Activated T-cell treated with anti-CD3 and anti-CD28 coated beads for 4 hours (primary cell): ENCODE measurements at places on chromosomes 12 and 14.

- peak; percentile 34 for DNase-seq
These were observed 81.8 kb downstream of the EMP1 start for GRCh38 chr12:13278249-13278787.

- DNase-seq: no peak
These were observed 24.9 kb downstream of the CCDC88C start for GRCh38 chr14:91392623-91393303.

GRCh38 chr12:4943067-4943937 lies 33.6 kb downstream of the KCNA1 start:
- DNase-seq: no peak

DNA sequence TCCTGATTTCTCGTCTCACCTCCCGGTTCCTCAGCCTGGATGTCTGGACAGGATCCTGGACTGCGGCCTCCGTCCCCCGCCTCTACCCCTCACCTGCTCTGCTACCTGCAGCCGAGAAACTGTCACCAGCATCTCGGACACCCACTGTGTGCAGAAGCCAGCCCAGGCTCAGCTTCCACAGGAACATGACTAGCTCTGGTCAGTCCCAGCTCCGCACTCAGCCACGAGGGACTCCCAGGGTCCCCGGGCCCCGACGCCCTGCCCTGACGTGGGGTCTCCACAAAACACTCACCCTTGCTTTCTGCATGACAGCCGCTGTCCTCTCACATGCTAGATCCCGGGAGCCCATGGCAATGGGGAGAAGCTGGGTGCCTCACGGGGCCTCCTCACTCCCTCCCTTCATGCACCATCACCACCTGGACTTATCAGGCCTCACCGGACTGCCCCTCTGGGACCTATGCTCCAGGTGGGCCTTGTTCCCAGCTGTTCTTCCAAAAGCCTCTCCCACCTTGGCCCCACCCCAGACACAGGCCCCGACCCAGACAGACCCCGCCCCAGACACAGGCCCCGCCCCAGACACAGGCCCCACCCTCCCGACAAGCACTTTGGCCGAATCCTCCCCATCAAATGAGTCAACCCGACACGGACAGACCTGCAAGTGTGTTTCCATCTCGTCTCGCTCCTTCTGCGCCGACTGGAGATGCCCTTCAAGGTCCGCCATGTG lies 26.9 kb upstream of the ANKLE2 start:
- DNase-seq: no peak

DNA sequence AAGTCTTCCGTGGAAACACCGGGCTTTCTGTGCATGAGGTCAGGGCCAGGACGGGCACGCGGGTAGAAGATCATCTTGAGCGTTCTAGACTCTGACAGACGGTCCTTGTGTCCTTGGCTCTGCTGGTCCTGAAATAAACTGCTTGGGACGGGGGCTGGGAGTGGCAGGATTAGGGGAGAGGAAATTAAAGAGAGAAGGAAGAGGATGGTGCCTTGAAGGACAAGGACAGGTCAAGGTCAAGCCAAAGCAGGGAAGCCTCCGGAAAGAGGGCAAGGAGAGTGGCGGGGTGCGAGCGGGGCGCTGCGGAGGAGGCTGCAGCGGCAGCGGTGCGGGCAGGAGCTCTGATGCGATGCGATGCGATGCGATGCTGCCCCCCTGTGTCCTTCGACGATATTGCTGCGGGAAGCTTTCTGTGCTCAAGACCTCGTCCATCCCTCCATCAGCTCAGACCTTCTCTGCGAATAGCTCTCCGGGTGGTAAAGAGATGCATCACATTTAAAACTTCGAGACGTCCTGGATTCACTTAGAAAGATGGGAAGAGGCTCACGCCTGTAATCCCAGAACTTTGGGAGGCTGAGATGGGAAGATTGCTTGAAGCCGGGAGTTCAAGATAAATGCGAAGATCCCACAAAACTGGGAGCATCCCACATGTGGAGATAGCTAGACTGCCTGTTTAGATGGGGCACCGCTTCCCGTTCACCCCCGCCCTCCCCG lies 110.1 kb upstream of the TMEM132D start:
- DNase-seq: peak; percentile 7

DNA sequence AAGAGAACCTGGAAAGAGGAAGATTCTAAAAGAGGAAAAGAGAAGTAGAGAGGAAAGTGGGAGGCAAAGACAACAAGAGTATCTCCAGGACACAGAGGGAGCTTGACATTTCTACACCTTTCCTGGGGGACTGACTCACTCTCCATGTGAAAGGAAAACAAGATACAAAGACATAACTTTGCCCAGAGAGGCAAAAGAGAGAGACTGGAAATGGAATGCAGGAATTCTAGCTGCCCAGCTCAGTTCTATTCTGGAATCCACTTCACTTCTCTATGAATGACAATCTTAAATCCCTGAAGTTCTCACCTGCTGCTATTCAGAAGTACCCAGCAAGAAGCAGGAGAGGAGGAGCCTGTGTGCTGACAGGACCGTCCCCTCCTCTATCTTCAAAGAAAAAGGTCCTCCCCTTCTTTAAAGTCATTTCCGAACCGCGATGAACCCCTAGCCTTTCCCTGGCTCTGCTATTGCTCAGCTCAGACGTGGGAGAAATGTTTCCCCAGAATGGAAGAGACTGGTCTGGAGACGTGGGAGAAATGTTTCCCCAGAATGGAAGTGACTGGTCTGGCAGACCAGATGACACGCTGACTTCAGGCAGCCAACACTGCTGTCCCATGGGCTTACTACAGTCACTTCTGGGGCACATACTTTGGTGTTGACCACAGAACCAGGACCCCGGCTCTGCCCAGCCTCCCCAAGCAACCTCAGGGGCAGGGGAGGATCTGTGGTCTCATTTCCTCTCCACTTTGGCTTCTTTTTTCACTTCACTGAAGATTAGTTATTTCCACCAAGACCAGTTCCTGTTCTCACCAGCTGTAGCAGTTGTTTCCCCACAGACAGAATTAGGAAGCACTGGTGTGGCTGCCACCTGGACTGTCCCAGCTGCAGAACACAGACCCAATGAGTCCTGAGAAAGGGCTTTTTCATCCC lies 8.3 kb downstream of the FMNL3 start:
- no peak for DNase-seq
